Stimulated activated CD8-positive, alpha-beta memory T cell treated with anti-CD3 and anti-CD28 coated beads, Interleukin-4, amount 100 ng/mL, for 48 hours (primary cell): ENCODE measurements at places on chromosomes 11 and 22.

GRCh38 chr11:131910523-131911387 lies 540.3 kb downstream of the NTM start:
- DNase-seq: no peak

DNA sequence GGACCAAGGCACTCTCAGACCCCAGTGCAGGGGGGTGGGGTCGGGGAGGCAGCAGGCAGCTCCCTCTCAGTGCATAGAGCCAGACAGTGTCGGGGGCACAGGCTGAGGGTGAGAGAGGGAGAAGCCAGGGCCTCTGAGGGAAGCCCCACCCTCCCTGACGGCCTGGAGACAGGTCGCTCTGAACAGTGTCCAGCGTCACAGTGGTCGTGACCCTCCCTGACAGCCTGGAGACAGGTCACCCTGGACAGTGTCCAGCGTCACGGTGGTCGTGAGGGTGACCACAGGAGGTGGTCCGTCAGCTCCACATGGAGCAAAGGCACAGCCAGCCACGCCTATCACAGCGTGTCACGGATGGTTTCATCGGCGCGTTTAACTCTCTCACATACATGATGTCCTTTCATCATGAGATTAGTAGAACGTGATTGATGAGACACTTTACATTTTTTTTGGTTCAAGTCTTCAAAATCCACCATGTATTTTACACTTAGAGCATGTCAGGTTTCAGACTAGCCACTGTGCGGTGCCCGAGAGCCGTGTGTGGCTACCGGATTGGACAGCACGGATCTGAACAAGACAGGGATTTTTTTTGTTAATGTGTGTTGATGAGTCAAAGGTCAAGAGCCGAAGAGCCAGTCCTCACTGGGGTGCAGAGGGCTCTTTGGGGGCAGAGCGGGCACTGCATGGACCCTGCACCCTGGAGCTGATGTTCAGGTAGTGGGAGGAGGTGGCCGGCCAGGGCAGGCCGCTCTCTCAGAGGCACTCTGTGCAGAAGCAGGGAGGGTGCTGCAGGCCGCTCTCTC lies 23.9 kb upstream of the PANX2 start:
- no peak for DNase-seq

DNA sequence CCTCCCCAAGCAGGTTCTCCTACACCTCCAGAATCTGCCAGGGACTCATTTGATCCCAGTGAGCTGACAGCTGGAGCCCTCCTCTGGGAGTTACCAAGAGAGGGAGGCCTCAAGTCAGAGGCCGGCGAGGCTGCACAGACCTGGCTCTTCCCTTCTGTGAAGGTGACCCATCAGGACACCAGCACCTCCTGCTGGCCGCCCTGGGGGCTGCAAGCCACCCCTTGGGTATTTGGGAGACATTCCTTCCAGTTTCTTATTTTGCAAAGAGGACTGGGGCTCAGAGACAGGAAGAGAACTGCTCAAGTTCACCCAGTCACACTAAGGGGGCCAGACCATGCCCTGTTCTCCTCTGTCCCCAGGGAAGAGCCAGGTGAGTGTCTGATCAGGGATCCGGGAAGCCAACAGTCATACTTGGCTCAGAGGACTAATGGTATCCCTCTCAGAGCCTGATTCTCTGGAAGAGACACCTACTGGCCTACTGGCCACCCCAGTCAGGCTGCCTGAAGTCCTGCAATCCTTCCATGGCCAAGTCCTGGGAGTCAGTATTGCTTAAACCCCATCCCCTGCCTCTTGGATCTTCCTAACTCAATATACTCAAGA lies 40.5 kb upstream of the RIC3 start:
- peak; percentile 73 for DNase-seq

GRCh38 chr11:118885831-118886565 lies 2.3 kb downstream of the CXCR5 start:
- peak; percentile 22 for DNase-seq

- DNase-seq: no peak
Observed at GRCh38 chr22:35069541-35069940, 3.6 kb downstream of the ISX start.

GRCh38 chr11:34846467-34846866 lies 69.7 kb downstream of the APIP start:
- no peak for DNase-seq

GRCh38 chr11:43699870-43700269 lies 19.3 kb downstream of the HSD17B12 start:
- no peak for DNase-seq

GRCh38 chr11:69965821-69966582 lies 112.1 kb upstream of the ANO1 start:
- no peak for DNase-seq

- DNase-seq: no peak
Observed at GRCh38 chr11:30392221-30392784, 69.4 kb downstream of the ARL14EP start.

GRCh38 chr11:111538407-111539114 lies 2.0 kb upstream of the LAYN start:
- DNase-seq: no peak

DNA sequence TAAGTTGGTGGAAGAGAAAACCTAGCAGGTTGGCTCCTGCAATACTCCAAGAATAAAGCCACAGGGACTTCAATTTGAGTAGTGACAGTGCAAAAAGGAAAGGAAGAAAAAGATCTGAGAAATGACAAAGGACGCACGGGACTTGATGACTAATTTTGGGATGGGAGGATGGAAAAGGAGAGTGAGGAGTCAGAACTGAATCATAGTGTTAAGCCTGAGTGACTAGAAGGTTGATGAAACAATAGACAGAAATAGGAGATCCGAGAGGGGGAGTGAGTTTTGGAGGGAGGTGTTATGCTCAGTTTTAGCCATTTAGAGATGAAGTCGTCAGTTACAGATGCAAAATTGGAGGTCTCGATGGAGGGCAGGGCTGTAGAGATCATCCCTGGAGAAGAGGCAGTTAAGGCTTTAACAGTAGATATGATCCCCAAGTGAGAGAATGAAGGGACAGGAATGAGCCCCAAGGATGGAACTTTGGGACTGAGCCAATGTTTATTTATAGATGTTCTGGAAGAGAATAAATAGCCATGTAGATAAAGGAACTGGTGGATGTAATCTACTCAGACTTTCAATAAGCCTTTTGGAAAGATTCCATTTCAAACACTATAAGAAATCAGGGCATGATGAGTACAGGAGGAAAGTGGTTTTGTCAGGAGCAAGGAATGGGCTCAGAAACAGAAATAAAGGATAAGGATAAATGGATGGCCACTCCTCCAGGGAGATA lies 108.9 kb upstream of the NCAM1 start:
- no peak for DNase-seq

GRCh38 chr11:44005956-44006355 lies 41.8 kb upstream of the ACCSL start:
- peak; percentile 14 for DNase-seq

- peak; percentile 40 for DNase-seq
Observed at GRCh38 chr11:117610045-117610444, 187.0 kb downstream of the DSCAML1 start.

DNA sequence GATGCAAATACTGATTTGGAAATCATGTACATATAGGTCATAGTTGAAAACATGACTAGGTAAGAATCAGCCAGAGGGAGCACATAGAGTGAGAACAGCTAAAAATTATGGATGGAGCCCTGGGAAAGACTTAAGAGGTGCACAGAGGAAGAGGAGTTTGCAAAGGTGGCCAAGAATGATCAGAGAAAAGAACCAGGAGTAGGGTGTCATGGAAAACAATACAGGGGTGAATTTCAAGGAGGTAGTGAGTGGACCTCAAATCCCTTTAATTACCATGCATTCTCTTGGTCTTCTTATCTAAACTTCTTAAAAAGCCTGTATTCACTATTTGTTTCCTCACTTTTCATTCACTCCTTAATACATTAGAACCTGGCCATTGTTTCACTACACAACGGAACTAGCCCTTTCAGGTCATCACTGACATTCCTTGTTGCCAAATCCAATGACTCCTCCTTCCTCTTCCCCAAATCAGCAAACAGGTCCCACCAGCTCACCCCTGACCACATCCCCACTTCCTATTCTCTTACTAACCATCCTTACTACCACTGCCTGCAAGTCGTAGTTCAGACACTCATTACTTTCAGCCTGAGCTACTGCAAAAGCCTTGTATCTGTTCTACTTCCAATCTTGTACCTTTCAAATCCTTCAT lies 22.6 kb downstream of the BUD13 start:
- no peak for DNase-seq

GRCh38 chr11:103257360-103257759 lies 148.1 kb downstream of the DYNC2H1 start:
- no peak for DNase-seq

GRCh38 chr11:119540370-119541125 lies 117.6 kb upstream of the THY1 start:
- no peak for DNase-seq

GRCh38 chr11:34439610-34440198 lies 970 bp downstream of the CAT start:
- DNase-seq: no peak

GRCh38 chr11:94647926-94648325 lies 80.8 kb downstream of the PIWIL4 start:
- no peak for DNase-seq

GRCh38 chr11:38543986-38544385 lies 1946.0 kb upstream of the RAG2 start:
- no peak for DNase-seq

DNA sequence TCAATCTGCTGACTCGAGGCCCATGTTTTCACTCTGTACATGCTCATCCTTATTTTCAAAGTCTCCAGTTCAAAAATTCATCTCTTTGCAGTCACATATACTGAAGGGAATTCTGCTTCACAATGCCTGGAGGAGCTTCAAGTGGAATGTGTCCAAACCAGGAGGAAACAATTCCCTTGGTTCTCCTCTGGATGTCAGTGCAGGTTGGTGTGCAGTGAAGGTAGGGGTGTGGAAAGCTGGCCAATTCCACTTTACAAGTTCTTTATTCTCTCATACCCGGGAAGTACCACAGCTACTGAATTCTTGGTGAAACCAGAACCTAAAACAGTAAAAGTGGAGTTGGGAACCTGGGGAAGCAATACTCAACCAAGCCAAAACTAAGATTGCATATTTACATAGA lies 57.3 kb downstream of the BDNF start:
- DNase-seq: no peak

- DNase-seq: no peak
Observed at GRCh38 chr11:36333897-36334296, 37.8 kb downstream of the PRR5L start.

- DNase-seq: no peak
Observed at GRCh38 chr22:20272174-20272573, 4.1 kb upstream of the RTN4R start.

- DNase-seq: no peak
Observed at GRCh38 chr11:1746511-1746931, 3.9 kb downstream of the IFITM10 start.

DNA sequence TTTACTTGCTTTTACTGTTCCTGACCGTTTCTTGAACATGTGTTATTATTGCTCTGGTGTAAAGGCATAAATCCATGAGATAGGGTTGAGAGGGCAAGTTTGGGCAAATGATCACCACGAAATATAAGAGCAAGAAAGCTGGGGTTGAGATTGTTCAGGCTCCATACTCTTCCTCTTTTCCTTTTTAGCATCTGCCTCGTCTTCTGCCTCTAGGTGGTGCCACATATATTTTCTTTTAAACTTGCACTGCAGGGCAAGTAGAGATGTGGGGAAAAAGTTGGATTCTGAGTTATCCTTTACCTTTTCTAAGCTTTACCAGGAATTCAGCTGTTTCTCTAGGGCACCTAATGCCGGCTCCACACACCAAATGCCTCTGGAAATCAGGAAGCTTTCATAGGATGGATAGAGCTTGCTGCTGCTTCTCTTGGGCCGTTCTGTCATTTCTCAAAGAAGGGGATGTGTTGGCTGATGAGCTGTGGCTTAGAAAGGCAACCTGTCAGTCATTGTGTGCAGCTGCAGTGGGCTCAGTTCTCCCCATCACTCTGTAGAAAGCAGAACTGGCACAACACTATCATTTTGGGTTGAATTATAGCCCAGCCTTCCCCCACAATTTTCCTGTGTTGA lies 98.2 kb downstream of the LDLRAD3 start:
- no peak for DNase-seq

- DNase-seq: no peak
Observed at GRCh38 chr11:10716543-10717259, 23.1 kb upstream of the IRAG1 start.

DNA sequence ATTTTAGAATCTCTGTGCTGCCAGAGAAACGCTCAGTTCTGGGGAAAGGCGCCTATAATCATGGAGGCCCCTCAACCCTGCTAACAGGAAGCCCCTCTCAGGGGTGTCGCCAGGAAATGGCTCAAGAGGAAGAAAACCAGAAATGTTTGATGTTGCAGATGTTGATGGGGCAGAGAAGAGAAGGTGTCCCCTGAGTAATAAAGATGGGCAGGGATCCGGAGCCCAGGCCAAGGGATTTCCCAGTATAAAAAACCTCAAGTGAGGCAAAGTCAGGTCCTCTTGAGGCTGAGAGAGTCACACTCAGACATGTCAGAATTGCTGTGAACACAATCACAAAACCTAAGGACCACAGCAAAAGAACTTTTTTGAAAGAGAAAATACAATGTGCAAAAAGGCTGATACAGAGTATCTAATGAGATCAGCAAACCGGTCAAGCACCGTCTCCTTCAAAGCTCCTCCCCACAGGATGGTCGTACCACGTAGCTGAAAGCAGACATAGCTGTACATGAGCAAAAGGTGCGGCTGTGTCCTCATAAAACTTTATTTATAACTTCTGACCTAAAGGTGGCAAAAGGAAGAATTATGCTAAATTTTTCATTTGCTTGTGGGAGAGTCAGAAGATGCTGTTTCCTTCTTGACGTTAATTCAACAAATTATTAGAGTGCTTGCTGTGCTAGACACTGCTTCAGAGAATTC lies 12.2 kb downstream of the MOV10L1 start:
- DNase-seq: no peak

DNA sequence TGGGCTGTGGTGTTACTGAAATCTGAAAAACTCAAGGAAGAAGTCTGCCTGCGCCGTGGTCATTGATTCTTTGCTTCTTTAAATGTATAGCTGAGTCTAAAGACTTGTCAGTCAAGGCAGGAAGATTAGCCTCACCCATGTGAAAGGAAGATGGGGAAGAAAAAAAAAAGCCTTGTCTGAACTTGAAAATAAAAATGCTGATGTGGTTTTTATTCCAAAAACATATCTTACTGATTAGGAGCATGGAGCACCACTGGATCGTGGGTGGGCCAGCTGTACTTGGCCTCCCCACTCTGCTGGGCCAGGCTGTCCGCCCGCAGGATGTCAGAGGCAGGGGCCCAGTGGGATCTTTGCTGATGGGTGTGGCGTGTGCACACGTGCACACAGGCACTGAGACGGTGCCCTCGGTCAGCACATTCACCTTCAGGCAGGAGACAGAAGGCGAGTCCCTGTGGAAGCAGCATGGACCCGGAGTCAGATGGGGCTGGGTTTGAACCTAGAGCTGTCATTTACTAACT lies 111.9 kb downstream of the WNT7B start:
- DNase-seq: no peak

GRCh38 chr22:45448431-45448830 lies 34.9 kb downstream of the RIBC2 start:
- no peak for DNase-seq

DNA sequence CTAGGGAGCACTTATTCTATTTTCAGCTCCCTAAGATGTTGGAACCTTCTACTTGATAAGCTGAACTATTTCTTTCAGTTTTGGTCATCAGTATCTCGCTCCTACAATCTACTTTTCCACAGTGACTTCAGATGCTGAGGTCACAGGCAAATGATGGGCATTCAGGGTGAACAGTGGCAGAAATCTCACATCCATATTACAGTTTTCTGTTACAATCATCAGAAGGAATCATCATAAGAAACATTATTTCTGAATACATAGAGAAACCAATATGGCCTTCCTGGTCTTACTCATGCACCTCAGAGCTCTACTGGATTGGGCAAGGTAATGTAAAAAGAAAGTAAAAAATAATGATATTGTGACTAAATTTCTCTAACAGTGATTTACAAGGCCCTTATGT lies 39.4 kb upstream of the DDI1 start:
- DNase-seq: no peak

GRCh38 chr11:32891657-32892354 lies 805 bp upstream of the QSER1 start:
- DNase-seq: no peak
